ENCODE measurements at places on chromosomes 4 and X. TPM values are rescaled to one million over a fixed set of nuclear protein-coding genes. Genes with fewer than 3 reads are reported as not detected.
A peak's percentile ranks its signal among the peaks of the same experiment; 100 is the strongest.

The MID1IP1 gene
- total RNA-seq: 46.3 TPM

GRCh38 chr4:109429545-109429944 lies 4.1 kb upstream of the SEC24B start:
- no peak overlapping the region for H3K4me3 ChIP-seq
- no peak overlapping the region for H3K27ac ChIP-seq
- no peaks in the 10 kb centered on the region for H3K36me3 ChIP-seq
- no peak for DNase-seq
- H3K4me1 ChIP-seq: peaks cover 3% of the 10 kb centered on the region

- H3K36me3 ChIP-seq: no peaks in the 10 kb centered on the region
- no peaks in the 10 kb centered on the region for H3K27me3 ChIP-seq
- no peak overlapping the region for H3K27ac ChIP-seq
These were observed 145.4 kb upstream of the HAND2 start for GRCh38 chr4:173675446-173675845.

DNA sequence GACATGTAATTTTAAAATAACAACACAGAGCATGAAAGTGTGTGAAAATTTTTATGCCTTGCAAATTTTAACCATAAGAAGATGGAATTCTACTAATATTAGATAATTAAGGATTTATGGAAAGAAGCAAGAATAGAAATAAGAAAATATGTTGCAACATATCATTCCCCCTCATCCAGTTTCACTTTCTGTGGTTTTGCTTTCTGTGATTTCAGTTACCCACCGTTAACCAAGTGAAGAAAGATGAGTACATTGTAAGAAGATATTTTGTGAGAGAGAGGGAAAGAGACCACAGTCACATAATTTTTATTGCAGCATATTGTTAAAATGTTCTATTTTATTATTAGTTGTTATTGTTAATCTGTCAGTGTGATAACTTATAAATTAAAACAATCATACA lies 77.9 kb downstream of the ADAM29 start:
- no peaks in the 10 kb centered on the region for H3K4me1 ChIP-seq
- no peaks in the 10 kb centered on the region for H3K27me3 ChIP-seq
- H3K36me3 ChIP-seq: no peaks in the 10 kb centered on the region
- no peak for DNase-seq
- H3K27ac ChIP-seq: no peak overlapping the region

DNA sequence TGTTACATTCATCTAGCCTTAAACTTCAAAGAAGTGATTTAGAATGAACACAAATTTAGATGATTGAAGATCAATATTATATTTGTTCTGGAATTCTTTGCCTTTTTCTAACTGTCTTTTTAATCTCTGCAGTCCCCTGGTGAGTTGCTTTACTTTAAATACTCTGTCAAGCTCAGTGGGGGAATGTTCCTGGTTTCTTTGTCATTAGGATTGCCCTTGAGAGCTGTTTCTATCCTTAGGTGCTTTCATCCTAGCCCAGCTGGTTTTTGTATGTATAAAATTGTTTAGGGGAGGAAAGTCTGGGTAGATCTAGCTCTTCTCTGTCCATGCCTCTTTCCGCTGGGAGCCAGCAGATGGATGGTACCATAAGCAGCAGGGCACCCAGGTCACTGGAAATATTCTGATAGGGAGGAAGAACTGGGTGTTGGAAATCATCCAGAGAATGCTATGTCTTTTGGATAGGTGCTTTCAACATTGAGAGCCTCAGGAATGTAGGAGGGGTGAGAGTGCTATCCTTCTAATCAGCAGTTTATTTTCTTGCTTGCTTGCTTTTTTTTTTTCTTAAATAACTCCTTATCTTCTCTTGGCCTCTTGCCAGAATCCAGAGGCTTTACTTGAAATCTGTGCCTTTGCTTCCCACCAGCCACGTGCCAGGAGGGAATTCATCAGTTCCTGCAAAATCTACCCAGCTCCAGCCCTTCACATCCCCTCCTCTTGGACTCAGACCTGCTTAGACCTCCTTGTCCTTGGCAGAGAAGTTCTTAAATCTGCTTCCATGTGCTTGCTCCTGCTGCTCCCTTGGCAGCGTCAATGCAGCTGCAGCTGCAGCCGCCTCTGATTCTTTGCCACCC lies 215.3 kb upstream of the ANXA3 start:
- H3K4me3 ChIP-seq: no peak overlapping the region
- no peaks in the 10 kb centered on the region for H3K4me1 ChIP-seq
- H3K36me3 ChIP-seq: no peaks in the 10 kb centered on the region
- no peak for DNase-seq
- H3K27me3 ChIP-seq: no peaks in the 10 kb centered on the region

The NAT8L gene
- under 0.01 TPM for total RNA-seq

The TCEAL9 gene
- 70.4 TPM for total RNA-seq

GRCh38 chrX:128781506-128781905 lies 729.3 kb upstream of the ACTRT1 start:
- no peak overlapping the region for H3K27ac ChIP-seq
- H3K4me1 ChIP-seq: no peaks in the 10 kb centered on the region
- no peaks in the 10 kb centered on the region for H3K27me3 ChIP-seq
- no peak for DNase-seq
- H3K36me3 ChIP-seq: no peaks in the 10 kb centered on the region

DNA sequence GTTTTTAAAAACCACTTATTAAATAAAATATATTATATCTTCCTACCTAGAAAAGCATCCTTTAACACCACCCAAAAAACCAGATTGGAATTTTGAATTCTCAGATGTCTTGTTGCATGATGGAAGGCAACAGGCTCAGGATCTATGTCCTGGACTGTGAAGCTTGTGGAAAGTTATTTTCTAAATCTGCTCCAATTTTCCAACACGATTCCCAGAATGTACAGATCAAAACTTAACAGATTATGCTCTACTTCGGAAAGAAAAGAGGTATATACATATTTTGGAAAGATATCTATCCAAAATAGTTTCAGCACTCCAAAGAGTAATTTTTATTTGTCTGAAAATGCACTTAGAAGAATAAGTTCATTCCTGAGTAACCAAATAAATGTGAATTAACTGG lies 291.7 kb upstream of the EMCN start:
- H3K4me1 ChIP-seq: peaks cover 10% of the 10 kb centered on the region
- no peaks in the 10 kb centered on the region for H3K27me3 ChIP-seq
- H3K27ac ChIP-seq: no peak overlapping the region
- no peak overlapping the region for H3K4me3 ChIP-seq
- DNase-seq: no peak
- H3K36me3 ChIP-seq: no peaks in the 10 kb centered on the region

GRCh38 chr4:140937866-140938265 lies 181.7 kb upstream of the TBC1D9 start:
- peaks cover 48% of the 10 kb centered on the region for H3K4me1 ChIP-seq
- no peak overlapping the region for H3K4me3 ChIP-seq
- no peak for DNase-seq
- no peaks in the 10 kb centered on the region for H3K36me3 ChIP-seq
- no peaks in the 10 kb centered on the region for H3K27me3 ChIP-seq

The SAP30 gene
- 56.9 TPM for total RNA-seq

GRCh38 chrX:115311139-115311538 lies 21.6 kb downstream of the LUZP4 start:
- H3K27me3 ChIP-seq: no peaks in the 10 kb centered on the region
- no peaks in the 10 kb centered on the region for H3K36me3 ChIP-seq
- DNase-seq: no peak

DNA sequence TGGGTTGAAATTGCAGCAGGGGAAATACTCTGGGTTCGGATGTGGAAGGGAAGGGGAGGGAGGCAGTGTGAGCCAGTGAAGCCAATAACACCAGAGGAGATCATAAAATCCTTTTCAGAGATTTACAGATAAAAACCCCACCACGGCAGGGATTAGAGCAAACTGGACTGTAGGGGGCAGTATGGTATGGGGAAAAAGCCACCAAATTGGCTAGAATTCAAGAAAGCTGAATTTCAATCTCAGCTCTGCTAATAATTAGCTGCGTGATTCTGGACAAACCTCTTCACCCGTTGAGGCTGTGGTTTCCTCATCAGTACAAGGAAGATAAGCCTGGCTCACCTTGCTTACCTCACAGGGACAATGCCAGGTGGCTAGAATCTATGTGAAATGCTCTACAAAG lies 108.1 kb downstream of the ATG4A start:
- H3K4me3 ChIP-seq: no peak overlapping the region
- no peaks in the 10 kb centered on the region for H3K36me3 ChIP-seq
- no peaks in the 10 kb centered on the region for H3K4me1 ChIP-seq
- no peak overlapping the region for H3K27ac ChIP-seq

The SPANXD gene
- total RNA-seq: not detected

- no peak overlapping the region for H3K27ac ChIP-seq
- no peaks in the 10 kb centered on the region for H3K27me3 ChIP-seq
- H3K4me1 ChIP-seq: no peaks in the 10 kb centered on the region
These were observed 100.8 kb upstream of the CXorf66 start for GRCh38 chrX:140065961-140066662.

GRCh38 chr4:139665690-139666529 lies at the start of gene MGST2:
Gene MGST2 (plus strand): TSS chr4:139665819. CDS start chr4:139666020, 201 bp downstream.
- no peak for DNase-seq
- H3K27me3 ChIP-seq: no peaks in the 10 kb centered on the region
- H3K36me3 ChIP-seq: no peaks in the 10 kb centered on the region
- H3K27ac ChIP-seq: peak within 1 kb of the TSS; percentile 83

- no peaks in the 10 kb centered on the region for H3K36me3 ChIP-seq
- no peak for DNase-seq
- no peak overlapping the region for H3K27ac ChIP-seq
- no peaks in the 10 kb centered on the region for H3K4me1 ChIP-seq
- no peak overlapping the region for H3K4me3 ChIP-seq
- H3K27me3 ChIP-seq: no peaks in the 10 kb centered on the region
These were observed 620.7 kb downstream of the RPA4 start for GRCh38 chrX:97504431-97504830.

DNA sequence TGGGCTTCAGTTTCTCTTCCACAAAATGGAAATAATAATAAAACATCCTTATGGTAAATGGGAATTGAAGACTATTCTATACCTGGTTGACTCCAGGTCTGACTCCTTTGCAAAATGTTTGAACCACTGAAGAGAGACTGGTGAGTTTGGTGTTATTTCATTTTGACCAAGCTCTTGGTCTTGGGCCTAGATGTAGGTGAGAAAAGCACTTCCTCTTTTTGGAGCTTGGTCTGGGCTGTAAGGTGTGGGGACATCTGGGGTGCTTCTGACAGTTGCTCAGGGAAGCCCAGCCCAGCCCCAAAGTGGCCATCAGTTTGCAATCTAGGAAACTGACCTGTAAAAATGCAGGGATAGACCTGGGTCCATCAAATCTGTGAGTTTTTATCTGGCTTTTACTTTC lies 26.8 kb upstream of the SOD3 start:
- H3K4me1 ChIP-seq: peaks cover 3% of the 10 kb centered on the region
- H3K27me3 ChIP-seq: no peaks in the 10 kb centered on the region
- H3K36me3 ChIP-seq: no peaks in the 10 kb centered on the region
- no peak overlapping the region for H3K27ac ChIP-seq
- H3K4me3 ChIP-seq: no peak overlapping the region

DNA sequence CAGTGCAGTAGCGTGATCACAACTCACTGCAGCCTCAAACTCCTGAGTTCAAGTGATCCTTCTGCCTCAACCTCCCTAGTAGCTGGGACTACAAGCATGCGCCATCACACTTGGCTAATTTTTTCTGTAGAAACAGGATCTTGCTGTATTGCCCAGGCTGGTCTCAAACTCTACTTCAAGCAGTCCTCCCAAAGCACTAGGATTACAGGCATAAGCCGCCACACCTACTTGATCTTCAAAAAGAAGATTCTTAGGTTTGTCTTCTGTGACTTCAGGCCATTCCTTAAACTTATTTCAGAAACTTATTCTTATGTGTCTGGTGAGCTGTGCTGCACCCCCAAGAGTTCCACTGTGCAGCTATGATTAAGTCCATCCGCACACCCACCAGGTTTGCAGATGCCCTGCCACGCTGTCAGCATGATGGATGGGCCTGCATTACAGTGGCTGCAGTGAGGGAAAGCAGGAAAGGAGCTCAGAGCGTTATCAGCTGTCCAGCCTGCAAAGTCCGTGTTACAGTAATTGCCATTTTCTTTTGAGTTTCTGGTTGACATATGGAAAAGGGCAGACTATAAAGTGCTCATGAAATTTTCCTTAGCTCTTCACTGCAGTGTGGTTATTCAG lies 146.6 kb downstream of the AASDH start:
- no peaks in the 10 kb centered on the region for H3K4me1 ChIP-seq
- no peaks in the 10 kb centered on the region for H3K36me3 ChIP-seq
- H3K27me3 ChIP-seq: no peaks in the 10 kb centered on the region
- no peak for DNase-seq
- H3K4me3 ChIP-seq: no peak overlapping the region
- H3K27ac ChIP-seq: no peak overlapping the region

The CXCL1 gene
- total RNA-seq: 8.7 TPM

DNA sequence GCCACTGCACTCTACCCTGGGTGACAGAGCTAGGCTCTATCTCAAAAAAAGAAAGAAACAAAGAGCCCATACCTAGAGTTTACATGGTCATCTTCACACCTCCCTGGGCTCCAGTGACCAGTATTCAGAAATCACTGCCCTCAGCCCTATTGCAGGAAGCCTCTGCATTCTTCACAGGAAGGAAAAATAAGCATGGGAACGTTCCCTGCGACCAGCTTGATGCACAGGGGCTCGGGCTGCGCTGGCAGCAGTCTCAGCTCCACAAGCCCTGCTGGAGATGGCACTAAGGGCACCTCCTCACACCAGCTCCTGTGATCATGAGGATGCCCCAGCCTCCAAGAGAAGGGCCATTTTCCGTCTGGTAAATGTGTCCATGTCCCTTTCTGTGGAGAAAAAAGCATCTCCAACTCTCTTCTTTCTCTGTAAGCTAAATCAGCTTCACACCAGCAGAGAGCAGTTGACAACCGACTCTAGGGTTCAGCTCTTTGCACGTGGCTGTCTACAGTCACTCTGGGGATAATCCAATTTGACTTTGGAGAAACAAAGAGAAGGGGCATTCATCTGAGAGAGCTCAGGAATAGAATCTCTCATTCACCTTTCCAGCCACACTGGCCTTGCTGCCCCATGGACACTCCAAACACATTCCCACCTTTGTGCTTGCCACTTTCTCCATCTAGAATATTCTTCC lies 33.1 kb downstream of the LDB2 start:
- no peak overlapping the region for H3K27ac ChIP-seq
- no peak for DNase-seq
- no peaks in the 10 kb centered on the region for H3K36me3 ChIP-seq

GRCh38 chr4:139786494-139787354 lies 121.1 kb downstream of the MGST2 start:
- H3K4me1 ChIP-seq: no peaks in the 10 kb centered on the region
- no peak overlapping the region for H3K27ac ChIP-seq
- no peaks in the 10 kb centered on the region for H3K27me3 ChIP-seq
- no peak overlapping the region for H3K4me3 ChIP-seq

- no peak overlapping the region for H3K4me3 ChIP-seq
- no peaks in the 10 kb centered on the region for H3K36me3 ChIP-seq
- H3K27ac ChIP-seq: no peak overlapping the region
- H3K27me3 ChIP-seq: no peaks in the 10 kb centered on the region
- no peaks in the 10 kb centered on the region for H3K4me1 ChIP-seq
These were observed 66.3 kb downstream of the TSPAN7 start for GRCh38 chrX:38627683-38628082.
